ENCODE measurements at places on chromosomes 11 and 22.
A peak's percentile ranks its signal among the peaks of the same experiment; 100 is the strongest.

DNA sequence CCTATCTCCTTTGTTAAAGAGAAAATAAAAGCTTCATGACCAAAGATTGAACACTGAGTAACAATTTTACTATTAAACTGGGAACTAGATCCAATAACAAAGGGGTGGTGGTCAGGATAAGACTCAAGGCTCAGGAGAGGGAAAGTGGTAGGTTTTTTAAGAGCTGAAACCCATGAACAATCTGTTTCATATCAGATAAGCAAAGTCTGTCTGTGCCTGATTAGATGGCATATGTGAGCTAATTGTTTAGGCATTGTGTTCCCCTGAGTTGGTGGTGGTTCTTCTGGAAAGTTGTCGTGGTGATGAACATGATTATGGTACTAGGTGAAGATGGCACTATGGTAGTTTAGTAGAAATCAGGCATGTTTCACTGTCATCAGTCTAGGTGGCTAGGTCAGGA is 24.4 kb downstream of the USP47 start:
- no peak for DNase-seq

- no peak for DNase-seq
Observed at GRCh38 chr11:104534278-104534677, 364.0 kb downstream of the CASP12 start.

DNA sequence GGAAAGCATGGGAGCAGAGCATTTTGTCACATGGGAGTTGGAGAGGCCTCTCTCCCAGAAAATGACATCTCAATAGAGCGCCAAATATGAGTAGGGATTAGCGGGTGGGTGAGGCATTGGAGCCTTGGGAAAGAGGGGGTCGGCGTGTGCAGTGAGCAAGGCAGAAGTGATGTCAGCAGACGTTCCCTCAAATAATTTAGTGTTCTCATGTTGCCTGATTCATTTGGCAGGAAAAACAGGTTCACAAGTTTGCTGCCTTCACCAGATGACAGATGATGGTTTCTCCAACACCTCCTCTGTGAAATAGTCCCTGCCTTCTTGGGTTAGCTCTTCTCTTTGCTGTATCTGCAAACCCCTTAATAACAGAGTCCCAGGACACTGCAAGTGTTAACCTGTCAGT is 118.5 kb upstream of the ARHGAP20 start:
- DNase-seq, result no peak

- no peak for DNase-seq
Observed at GRCh38 chr11:37264060-37264459, 666.0 kb upstream of the RAG2 start.

DNA sequence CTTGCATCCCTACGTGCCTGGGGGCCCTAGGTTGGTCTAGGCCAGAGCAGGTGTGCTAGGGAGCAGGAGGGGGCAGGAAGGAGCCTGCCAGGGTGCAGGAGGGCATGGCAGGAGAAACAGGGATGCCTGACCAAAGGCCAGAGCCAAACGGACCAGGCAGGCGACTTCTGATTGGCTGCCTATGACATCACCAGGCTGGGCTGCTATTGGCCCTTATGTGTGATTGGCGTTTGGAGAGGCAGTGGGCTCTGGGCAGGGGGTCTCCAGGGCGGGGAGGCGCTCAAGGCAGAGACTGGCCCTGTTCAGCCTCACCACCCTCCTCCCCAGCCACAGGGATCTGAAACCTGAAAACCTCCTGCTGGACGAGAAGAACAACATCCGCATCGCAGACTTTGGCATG is 44.4 kb downstream of the MOB2 start:
- DNase-seq, result no peak

GRCh38 chr11:131495423-131495822 is 125.0 kb downstream of the NTM start:
- DNase-seq, result no peak

DNA sequence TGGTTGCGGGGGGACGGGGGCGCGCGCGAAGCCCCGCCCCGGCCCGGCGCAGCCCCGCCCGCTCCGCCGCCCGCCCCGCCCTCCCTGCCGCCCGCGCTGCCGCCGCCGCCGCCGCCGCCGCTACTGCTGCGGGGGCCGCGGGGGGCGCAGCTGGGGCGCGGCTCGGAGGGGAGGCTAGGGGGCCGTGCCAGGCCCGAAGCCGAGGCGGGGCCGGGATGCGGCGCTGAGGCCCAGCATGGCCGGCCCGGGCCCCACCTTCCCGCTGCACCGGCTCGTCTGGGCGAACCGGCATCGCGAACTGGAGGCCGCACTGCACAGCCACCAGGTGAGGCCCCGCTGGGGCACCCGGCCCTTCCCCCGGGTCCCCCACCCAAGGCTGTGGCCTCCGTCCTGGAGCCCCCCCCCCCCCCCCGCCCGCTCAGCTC is at the start of gene ANKRD13D:
TSS of gene ANKRD13D (plus strand) at position 78 of the 425 bp plus-strand sequence. CDS start at position 236, 158 bp downstream.
- no peak for DNase-seq

DNA sequence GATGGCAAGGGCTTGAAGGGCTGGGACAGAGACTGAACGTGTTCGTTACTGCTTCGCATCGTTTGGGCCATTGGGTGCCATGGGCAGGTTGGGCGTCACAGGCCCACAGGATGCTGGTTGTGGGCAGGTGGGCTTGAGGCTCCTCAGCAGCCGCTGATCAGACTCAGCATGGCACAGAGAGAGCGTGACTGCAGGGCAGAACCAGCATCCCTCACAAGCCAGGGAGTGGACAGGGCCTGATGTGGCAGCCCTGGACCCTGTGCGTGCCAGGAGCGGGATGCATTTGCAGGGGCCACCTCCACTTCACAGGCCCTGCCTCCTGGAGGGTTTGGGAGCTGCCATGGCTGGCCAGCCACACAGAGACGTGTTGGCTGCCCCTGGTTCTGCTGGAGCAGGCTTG is 1228.3 kb downstream of the BRD1 start:
- DNase-seq, result no peak

DNA sequence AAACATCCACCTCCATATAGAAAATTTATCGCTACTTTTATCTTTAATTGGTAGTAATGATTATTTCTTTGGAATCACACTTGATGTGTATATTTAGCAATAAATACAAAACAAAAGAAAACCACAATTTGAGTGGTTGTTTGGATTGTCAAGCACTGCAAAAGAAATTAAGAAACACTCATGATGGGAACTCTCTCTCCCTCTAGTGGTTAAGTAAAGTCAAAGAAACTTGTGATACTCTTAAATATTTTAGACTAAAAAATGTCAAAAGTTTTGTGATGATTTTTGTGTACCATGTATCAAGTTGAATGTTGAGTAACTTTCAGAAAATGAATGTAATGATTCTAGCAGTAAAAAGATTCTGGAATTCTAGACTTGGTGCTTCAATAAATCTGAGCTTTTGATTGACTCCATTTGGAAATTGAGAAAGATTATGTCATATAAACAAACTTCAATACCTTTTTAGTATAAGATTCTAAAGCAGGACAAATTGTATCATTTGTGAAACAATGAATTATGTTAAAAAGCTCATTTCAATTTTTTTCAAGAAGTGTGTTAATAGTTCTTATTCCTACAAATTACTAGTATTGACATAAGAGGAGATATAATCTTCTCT is 20.8 kb downstream of the MUC15 start:
- no peak for DNase-seq

DNA sequence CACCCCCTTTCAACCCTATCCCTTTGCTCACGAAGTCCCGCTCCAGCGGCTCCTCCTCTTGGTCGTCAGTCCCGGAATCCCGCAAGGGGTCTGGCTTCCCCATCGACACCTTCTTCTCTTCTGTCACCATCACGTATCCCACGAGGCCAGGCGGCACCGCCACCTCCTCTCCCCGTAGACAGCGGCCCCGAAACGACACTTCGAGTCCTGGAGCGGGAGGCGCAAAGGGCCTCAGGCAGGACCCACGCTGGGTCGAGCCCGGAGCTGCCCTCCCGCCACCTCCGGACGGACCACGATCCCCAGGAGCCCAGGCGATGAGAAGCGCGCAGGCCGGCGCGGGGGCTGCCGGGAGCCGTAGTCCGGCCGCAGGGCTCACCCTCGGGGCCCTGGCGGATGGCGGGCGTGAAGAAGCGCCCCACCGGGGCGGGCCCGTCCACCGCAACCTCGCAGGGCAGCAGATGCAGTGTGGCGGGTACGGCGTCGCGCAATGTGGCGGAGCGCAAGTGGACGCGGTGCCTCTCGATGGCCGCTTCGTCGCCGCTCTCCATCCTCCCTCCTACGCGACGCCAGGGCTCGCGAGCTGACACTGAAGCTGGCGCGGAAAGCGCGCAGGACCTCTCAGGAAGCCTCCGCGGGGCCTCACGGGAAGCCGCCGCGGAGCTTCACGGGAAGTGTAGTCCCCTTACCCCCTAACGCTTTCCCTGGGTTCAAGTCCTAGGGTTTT is at the start of gene RNASEH2C:
TSS of gene RNASEH2C (minus strand) at position 588 of the 724 bp plus-strand sequence. CDS start at position 548, 40 bp downstream.
- DNase-seq, result peak; percentile 53

DNA sequence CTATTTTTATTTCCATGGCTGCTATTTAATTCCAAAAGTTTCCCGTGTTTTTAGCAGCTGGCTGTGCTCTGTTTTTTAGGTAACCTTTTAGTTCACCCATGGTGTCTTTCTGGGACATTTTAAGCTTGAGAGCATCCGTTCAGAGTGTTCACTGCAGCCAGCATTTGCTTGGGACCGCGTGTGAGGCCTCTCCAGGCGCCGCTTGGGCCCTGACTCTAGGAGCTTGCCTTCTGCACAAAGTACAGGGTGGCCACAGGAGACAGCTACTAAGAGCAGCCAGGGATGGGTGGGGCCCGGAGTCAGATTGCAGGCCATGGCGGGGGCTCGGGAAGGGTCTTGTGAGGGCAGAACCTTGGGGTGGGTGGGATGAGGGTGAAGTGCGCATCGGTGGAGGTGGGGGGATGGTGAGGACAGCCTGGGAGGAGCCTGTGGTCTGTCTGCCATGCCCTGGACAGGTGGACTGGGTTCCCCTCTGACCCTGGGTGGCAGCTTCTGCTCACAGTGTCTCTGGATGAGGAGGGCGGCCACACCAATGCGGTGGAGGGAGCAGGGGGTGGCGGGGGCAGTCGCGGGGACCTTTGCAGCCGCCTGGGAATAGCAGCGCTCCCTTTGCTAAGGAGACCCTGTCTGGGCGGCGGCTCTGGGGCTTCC is 288.1 kb downstream of the TBC1D22A start:
- no peak for DNase-seq

DNA sequence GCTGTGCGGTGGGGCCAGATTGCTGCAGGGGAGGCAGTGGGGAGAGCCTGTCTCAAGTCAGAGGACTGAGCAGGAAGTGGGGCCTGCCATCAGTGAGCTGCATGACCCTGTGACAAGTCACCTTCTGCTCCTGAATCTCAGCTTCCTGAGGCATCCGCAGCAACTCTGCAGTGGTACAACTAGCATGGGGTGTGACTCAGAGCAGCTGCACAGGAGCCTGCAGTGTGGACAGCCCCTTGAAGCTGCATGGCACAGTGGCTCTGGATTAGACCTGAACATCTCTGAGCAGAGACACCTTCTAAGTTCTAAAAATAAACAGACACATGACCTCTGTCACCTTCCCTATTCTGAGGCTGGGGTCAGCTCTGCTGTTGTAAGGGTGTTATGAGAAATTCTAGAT is 18.0 kb downstream of the FAM227A start:
- DNase-seq, result no peak

DNA sequence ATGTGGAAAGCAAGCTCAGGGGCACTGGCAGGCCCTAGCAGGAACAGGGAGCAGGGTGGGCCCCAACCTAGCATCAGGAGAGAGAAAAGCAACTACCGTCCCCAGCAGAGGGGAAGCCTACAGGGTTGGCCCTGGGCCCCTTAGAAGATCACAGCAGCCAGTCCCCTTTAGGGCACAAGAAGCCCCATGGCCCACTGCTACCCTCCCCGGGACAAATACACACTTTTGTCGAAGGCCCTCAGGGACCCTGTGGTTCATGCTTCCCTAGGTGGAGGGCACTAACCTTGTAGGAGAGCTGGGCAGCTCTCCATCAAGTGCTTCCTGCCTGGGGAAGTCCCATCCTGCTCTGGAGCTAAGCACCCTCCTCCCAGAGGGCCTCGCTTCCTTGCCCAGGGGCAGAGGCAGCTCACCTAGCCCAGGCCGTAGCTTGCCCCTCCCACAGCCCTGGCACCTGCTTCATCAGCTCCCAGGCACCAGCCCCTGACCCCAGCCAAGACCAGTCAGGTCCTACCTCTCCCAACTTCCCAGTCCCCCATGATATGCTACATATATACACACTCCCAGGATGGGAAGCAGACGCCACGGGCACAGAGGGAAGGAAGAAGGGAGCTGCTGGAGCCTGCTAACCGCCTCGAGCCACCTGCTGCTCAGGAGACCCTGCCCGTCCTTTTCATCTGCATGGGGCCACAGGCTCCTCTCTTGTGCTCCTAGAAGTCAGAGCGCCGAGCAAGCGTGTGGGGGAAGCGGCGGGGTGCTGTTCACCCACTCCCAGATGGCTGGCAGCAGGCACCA is 20.1 kb downstream of the SUN2 start:
- no peak for DNase-seq

DNA sequence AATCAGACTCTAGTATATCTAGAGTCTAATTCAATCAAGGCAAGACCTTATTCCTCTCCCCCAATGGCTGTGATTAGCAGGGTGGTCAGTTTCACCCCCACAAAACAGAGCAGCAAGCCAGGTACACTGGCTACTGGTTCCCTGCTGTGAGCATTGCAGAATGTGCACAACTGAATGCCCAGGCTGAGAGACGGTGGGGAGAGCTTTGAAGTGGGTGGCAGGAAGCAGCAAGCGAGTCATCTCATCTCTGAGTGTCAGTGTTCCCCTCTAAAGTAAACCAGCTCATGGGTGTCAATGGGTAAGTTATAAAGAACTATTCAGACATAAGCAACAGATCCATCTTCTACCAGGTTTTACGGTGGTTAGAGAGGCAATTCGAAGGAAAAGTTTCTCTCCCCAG is 37.6 kb downstream of the GAB4 start:
- DNase-seq, result no peak

GRCh38 chr11:125903711-125904659 is at the start of gene DDX25:
Gene DDX25 (plus strand): TSS chr11:125904508. CDS start chr11:125904518, 10 bp downstream.
- no peak for DNase-seq

GRCh38 chr11:38710262-38710661 is 2112.2 kb upstream of the RAG2 start:
- no peak for DNase-seq

DNA sequence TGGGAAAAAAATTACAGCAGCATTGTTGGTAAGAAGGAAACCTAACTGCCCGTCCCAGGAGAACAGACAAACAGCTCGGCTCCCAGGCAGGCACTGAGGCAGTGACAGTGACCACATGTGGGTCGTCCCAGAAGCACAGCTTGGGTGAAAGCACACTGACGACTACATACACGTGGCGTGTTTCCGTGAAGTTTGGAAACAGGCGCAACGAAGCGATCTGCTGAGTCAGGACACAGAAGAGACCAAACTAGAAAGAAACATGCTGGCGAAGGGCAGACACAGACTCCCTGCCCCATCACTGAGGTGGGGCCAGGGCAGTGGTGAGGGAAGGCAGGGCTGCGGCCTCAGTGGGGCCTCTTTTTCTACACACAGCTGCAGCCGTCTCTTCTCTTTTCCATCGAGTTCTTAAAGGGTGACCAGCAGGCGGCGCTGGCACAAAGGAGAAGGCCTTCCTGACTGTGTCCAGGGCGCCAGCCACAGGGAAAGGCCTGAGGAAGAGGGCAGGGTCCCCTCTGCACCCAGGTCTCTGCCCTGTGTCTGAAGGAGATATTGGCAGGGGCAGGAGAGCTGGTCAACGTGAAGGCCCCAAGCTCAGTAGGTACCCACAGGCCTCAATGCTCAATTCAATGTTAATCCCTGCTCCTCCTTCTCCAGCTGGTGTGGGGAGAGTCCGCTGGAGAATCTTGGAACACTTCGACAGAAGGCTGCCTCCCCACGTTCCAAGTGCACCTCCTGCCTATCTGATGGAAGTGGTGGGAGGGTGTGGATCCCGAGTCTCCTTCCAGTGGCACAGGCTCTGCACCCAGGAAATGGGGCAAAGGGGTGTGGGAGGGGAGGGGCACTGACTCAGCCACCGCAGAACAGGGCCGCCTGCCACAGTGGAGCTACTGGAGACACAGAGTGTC is 19.9 kb downstream of the CARS1 start:
- no peak for DNase-seq
